NCI-H187 treated with DMSO at 0.1 percent for 48 hours (cell line): ENCODE measurements at places on chromosomes 6 and 20.

- DNase-seq, result no peak
Measured at GRCh38 chr20:34262488-34263288, 21.5 kb downstream of the ASIP start.

DNA sequence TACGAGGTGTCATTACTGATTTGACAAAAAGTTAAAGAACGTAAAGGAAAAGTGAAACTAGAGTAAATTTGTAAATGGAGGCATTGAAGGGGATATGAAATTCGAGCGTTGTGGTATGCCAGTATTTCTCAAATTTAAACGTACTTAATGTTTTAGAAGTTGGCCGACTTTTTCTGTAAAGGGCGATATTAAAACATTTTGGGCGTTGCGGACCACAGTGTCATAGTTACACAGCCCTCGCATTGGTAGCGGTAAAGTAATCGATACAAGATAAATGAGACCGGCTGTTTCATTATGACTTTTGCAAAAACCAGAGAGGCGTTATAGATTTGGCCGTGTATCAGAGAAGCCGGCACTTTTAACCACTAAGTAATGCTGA, 39.6 kb downstream of the OR2B2 start:
- DNase-seq, result no peak

- no peak for DNase-seq
Measured at GRCh38 chr20:48224533-48225050, 439.3 kb upstream of the SULF2 start.

DNA sequence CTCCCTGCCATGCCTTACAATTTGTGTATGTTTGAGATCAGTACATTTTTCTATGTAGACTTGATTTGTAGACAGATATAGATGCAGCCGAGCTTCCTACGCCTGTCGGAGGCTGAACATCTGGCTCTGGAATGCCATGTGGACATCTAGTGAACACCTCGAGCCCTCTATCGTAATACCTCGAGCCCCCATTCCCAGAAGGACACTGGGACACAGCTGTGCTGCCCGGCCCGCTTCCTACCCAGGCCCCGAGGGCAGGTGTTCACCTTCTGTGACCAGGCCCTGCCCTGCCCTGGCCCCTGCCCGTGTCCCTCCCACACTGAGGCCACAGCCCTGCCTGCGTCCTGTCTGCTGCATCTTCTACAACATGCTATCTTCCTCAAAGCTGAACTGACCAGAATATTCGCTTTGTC, 12.9 kb downstream of the RPS6KA2 start:
- DNase-seq, result no peak

- no peak for DNase-seq
Measured at GRCh38 chr6:147043994-147044477, 160.2 kb upstream of the STXBP5 start.

DNA sequence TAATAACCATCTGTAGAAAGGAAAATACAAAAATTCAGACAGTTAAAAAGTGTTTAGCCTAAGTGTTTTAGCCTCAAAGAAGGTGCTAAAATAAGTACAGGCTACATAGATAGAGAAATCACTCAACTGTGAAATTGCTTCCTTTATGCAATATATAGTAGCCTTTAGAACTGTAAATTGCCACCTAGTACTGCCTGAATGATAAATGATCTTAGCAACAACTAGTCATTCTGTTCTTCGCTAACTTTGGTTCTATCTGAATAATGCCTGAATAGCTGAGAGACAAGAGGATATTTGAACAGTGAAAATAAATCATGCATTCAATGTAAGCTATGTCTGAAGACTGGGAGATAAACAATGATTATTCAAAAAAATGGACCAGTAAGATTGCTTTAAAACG, 603.3 kb upstream of the PTCHD4 start:
- no peak for DNase-seq

- DNase-seq, result no peak
Measured at GRCh38 chr6:6599468-6599873, 11.0 kb downstream of the LY86 start.

DNA sequence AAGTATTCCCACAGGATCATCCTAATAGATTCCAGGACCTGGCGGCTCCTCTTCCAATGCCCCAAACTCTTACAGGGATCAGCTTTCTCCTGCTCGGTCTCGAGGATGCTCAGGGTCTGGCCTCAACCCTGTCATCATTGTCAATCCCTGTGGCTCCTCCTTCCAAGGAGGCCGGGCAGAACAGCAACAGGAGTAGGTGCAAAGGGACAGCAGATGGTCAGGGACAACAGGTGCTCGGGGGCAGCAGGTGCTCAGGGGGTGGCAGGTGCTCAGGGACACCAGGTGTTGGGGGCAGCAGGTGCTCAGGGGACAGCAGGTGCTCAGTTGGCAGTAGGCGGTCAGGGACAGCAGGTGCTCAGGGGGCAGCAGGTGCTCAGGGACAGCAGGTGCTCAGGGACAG, 84.8 kb downstream of the TTLL2 start:
- no peak for DNase-seq
